ENCODE measurements at places on chromosomes 16 and 17.
A peak's percentile ranks its signal among the peaks of the same experiment; 100 is the strongest.

- no peak for DNase-seq
Measured at GRCh38 chr16:66549284-66550131, at the start of gene TK2. Gene TK2, minus strand, starts transcription at chr16:66550122. Its CDS starts 61 bp downstream, at chr16:66550061.

DNA sequence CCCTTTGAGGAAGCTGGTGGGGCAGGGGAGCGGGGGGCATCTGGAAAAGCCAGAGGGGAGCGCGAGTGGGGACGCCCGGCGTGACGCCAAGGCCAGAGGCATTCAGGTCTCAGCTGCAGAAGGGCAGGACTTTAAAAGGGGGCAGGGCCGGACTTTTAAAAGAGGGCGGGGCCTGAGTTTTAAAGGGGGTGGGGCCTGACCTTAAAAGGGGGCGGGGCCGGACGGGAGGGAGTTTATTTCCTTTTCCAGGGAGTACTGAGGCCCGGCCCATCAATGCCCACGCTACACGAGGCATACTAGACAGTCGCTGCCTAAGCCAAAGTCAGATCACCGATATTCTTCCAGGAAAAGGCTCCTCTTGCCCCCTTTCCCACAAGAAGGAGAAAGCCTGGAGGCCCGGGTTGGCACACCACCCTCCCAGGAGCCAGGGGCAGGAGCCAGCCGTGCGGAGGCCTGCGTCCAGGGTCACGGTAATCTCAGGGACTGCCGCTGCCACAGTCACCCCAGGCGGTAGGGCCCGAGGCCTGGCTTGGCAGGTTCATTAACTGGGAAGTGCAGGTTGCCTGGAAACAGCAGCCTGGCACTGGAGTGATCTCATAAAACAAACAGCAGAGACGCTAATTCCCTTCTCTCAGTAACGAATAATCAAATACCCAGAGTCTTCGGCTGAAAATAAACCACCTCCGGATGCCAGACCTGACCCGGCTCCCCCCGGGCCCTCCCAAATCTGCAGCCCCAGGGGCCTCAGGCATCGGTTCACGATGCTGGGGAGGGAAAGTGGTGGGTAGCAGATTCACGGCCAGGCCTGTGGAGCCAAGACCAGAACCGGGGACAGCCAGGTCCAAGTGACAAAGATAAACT is 90.7 kb downstream of the TIMM22 start:
- peak; percentile 63 for DNase-seq

- no peak for DNase-seq
Measured at GRCh38 chr16:77767826-77768225, 20.5 kb upstream of the VAT1L start.

- no peak for DNase-seq
Measured at GRCh38 chr16:19588661-19589060, 33.2 kb downstream of the VPS35L start.

GRCh38 chr16:89167425-89167941 is 4.1 kb upstream of the CDH15 start:
- DNase-seq: peak; percentile 3

DNA sequence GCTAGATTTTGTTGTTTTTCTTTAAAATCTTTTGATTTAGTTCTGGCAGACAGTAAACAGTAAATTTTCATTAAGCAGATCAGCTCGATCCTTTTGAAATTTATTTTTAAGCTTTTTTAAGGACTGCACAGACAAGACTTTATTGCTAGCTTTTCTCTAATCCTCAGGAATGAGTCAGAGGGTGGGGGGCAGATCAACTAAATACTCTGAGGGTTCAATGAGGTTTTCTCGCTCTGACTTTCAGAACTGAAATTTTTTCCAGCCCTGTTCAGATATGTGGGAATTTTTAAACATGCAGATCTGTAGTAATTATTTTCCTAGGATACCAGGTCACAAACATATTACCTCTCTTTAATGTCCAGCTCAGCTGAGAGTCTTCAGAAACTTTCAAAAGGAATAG is 977.2 kb downstream of the CDH11 start:
- DNase-seq: no peak
